ENCODE measurements at places on chromosomes 13 and 19. TPM values are rescaled to one million over a fixed set of nuclear protein-coding genes. Genes with fewer than 3 reads are reported as not detected.

The ZNF573 gene
- 9.9 TPM for total RNA-seq

The ZNF491 gene
- 3.2 TPM for total RNA-seq

DNA sequence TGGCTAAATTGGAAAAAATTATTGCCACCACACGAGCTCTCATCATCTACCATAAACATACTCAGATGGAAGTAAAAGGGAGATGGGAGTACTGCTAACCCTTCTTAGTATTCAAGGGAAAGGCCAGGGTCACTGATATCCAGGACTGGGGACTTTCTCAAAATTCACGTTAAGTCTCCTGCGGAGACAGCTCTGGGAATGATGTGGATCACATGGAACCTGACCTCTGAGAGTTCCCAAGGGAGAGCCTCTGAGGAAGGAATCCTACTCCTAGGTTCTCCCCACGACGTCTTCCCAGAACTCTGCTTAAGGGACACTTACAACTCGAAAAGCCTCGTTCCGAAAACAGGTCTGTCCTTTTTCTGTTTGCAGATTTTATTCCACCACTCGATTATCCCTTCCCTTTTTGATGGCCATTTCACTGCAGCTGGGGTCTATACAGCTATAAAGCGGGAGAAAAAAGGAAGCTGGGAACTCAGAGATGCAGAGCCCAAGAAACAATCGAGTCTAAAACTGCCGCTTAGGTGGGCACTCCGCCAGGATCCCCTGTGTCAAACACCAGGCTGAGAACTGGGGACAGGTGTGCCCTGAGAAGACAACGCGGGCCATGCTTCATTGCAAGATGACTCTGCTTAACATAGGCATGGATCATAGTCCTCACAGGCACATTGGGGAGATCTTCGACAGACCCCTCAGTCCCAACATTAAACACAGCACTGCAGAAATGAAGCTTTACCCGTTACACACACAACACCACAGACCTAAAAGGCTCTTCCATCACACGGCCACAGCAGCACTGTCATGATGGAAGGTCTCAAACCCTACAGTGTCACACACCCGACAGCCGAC, 823 bp upstream of the ZNF567 start:
- peak; percentile 18 for DNase-seq

GRCh38 chr13:45185286-45185685, 15.6 kb downstream of the KCTD4 start:
- no peak for DNase-seq

- DNase-seq, result no peak
Observed at GRCh38 chr13:80428349-80429096, 87.6 kb upstream of the SPRY2 start.

DNA sequence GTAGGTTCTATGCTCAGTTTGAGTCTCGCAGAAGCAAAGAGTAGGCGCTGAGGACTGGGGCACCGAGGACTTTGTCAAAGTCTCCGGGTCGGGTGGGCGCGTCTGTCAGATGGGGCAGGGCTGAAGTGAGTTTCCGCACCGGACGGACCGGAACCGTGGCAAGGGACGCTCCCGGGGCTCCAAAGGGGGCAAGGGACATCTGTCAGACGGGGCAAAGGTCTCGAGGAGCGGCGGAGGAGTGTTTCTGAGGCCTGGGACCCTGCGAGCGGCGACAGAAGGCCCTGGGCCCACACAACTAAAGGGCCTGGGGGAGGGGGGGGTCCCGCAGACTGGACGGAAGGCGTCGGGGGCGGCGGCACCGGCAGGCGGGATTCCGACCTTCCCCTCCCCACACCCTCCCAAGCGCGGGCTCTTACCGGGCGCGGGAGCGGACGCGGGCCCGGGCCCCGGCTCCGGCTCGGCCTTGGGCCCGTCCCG, 13.3 kb upstream of the AKAP8L start:
- DNase-seq, result no peak

GRCh38 chr13:68808456-68808855, 1299.2 kb upstream of the ATXN8OS start:
- no peak for DNase-seq

GRCh38 chr13:76865996-76866503, 20.2 kb downstream of the KCTD12 start:
- DNase-seq, result no peak

DNA sequence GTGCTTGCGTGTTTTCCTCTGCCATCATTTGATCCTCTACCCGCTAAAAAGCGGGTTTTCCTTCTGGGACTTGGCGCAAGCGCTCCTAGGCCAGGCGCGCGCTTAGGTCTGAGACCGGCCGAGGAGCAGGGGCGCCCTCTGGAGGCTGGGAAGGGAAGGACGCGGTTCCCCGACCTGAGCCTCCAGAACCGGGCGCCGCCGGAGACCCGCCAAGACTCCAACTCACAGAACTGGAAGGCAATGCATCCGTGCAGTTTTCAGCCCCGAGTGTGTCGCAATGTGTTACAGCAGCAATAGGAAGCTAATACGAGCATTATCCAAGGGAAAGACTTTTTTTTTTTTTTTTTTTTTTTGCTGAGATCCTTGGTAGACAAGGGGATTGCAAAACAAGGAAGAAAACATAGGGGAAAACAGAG, 190.9 kb downstream of the COL4A1 start:
- peak; percentile 82 for DNase-seq

DNA sequence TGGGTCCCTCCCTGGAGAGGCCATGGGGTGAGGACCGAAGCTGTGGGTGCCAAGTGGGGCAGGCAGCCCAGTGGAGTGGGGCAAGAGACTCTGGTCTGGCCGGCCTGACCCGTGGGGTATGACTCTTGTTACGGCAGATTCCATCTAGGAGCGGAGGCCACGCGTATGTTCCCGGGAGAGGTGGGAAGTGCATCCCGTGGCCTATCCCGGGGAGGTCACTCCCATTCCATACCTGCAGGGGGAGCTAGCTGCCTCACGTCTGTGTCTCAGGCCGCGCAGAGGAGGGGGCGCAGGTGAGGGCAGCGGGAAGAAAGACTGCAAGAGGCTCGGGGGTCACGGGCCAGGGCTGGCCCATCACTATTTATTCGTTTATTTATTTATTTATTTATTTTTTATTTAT, 4.9 kb downstream of the CSNK1G2 start:
- DNase-seq, result no peak
